ENCODE measurements at places on chromosomes 3 and 15.

GRCh38 chr3:43838009-43838758 is 147.4 kb downstream of the ABHD5 start:
- no peak for DNase-seq

DNA sequence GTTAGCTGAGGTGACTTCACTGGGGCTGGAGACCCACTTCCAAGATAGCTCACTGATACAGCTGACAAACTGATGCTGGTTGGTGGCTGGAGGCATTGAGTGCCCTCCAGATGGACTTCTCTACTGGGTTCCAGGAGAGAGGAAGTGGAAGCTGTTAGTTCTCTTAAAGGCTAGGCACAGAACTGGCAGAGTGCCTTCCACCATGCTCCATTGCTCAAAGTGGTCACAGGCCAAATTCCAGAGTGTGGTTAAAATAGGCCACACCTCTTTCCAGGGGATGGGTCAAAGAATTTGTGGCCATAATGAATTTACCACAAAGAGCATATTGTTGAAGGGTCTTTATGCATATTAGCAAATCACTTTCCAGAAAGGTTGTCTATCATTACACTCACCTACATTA is 74.2 kb downstream of the NMD3 start:
- no peak for DNase-seq

DNA sequence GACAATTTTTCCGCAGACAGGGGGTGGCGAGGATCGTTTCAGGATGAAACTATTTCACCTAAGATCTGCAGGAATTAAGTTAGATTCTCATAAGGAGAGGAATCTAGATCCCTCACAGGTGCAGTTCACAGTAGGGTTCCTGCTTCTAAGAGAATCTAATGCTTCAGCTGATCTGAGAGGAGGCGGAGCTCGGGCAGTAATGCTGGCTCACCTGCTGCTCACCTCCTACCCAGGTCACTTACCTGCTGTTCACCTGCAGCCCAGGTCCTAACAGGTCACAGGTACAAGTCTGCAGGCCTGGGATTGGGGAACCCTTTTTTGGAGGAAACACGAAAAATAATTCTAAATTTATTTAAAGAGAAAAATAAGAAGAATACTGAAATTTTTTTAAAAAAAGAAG is 406.8 kb downstream of the MCTP2 start:
- DNase-seq: no peak

DNA sequence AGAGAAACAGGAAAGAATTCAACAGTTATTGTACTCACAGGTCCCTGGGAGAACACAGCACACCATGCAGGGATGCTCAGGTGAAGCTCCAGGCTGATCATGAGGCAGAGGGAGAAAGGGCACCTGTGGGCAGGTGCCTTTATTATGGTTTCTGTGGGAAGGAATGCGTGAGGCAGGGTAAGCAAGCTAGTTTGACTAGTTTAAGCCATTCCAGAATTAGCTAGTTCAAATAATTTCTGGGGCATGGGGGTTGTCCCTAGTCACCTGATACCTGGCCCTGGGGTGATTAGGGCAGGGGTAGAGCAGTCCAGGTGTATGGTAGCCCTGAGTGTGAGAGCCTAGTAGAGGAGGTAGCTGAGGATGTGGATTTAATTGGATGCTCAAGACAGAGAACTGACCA is 47.9 kb upstream of the DCLK3 start:
- no peak for DNase-seq

GRCh38 chr15:91257746-91258414 is 157.8 kb downstream of the SV2B start:
- no peak for DNase-seq

- no peak for DNase-seq
Measured at GRCh38 chr15:39593071-39593655, 12.3 kb downstream of the THBS1 start.

DNA sequence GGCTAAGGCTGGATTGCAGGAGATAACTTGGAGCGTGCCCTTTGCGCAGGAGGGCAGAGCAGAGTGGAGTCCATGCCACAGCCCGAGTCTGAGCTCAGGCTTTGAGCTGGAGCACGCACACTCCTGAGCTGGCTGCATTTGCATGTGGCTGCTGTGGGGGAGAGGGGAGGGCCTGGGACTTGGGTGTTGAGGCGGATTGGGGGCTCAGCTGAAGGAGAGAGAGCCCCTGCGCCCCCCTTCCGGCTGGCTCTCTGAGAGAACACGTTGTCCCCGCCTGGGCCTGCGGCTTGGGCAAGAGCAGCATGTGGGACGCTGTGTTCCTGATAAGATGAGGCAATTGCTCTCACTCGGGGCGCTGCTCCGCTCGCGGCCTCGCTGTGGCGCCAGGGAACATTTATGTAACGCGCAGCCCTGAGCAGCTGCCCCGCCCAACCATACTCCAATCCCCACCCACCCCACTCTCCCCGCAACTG is 39.1 kb downstream of the KLF13 start:
- peak; percentile 70 for DNase-seq

- no peak for DNase-seq
Measured at GRCh38 chr3:55725681-55726500, 238.8 kb upstream of the WNT5A start.

GRCh38 chr3:45565342-45565741 is 29.2 kb upstream of the LIMD1 start:
- no peak for DNase-seq

DNA sequence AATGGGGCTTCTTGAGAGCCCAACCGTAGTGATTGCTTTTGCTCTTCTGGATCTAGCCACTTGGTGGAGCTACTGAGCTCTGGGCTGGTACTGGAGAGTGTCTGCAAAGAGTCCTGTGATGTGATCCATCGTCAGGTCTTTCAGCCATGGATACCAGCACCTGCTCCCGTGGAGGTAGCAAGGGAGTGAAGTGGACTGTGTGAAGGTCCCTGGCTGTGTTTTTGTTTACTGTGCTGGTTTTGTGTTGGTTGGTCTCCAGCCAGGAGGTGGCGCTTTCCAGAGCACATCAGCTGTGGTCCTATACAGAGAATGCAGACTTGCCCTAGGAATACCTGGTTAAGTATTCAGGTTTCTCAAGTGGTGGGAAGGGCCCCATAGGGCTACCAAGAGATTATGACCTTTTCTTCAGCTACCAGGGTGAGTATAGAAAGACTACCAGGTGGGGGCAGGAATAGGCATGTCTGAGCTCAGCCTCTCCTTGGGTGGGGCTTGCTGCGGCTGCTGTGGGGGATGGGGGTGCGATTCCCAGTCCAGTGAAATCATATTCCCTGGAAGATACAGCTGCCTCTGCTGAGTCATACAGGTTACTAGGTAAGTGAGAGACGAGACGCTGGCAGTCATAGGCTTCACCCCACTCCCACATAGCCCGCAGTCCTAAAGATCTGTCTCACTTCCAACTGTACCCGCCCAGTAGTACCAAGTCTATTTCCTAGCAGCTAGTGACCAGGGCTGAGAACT is 733.7 kb downstream of the ZNF385D start:
- no peak for DNase-seq

- DNase-seq: no peak
Measured at GRCh38 chr3:16012086-16012485, 162.4 kb upstream of the GALNT15 start.

DNA sequence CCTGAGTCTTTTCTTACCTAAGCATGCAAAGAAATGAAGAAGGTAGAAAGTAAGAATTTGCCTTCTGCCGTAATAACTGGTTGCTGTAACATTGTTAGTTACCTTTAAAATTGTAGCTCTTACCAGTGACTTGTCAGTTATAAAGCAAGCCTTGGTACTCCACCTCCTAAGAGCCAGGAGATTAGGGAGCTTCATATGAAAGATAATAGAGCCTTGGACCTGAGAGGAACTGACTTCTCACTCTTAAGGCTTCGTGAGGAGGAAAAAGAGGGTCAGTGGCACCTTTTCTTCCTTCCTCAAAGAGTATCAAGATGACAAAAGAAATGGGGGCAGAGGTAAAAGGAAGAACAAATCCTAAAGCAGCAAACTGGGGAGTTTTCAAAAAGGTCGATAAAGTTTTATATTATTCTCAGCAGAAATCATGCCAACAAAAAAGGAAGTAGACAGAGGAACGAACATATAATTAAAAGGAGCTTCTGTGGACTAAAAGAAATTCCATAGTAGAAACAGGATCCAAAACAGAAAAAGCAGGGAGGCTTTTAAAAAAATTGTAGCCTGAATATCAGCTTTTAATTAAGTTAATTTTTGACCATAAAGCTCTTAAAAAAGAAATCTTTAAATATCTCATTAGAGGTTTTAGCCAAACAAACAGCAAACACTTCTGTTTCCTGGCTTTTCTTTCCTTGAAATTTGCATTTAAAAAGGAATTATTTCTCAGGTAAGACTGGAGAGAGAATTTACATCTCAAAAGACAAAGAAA is 847.1 kb upstream of the ALCAM start:
- no peak for DNase-seq

DNA sequence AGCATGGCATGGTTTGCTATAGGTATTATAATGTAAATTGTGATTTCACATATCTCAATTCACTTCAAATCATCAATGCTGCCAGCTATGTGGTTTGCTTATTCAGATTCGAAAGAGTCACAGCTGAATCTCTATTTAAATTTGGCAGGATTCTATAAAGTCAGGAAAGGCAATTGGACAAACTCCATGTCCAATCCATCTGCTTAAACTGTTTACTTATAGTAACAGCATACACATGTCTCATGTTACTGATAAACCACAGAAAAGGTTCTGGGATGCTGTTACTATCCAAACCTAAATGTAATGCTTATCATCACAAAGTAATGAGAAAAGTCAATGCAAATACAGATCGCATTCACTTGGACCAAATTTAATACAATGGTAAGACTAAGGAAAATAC is 229.7 kb downstream of the ISL2 start:
- DNase-seq: no peak

DNA sequence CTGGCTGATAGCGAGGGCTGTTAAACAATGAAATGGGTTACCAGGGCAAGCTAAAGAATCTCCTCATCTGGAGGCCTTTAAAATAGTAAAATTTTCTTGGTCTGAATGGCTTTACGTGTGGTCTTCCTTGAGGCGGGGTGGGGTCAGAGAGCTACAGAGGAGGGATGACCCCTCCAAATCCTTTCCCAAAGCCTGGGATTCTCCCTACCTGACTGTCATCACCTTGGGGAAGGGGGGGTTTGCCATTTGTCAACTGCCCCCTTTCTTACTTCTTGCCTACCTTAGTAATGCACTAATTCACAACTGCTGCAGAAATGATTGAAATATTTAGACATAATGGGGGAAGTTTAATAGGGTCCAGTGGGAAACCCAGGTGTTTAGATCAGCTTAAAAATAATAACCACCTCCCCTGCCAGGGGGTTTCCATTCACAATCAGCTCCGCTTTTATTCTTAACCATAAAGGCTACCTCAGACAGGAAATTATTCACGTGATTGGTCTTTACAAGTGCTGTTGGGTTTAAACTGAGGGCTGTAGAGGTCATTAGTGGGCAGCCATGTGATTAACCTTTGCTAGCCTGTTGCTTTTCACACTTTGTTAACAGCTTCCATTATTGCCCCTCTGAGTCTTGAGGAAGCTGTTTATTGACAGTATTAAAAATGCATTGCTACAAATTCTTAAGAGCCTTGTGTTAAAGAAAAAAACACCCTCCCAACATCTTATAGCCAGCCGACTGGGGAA is 276.5 kb upstream of the ATP11B start:
- DNase-seq: no peak

- DNase-seq: no peak
Measured at GRCh38 chr3:188948997-188949389, 222.8 kb upstream of the TPRG1 start.

- DNase-seq: no peak
Measured at GRCh38 chr3:64530434-64531049, 157.3 kb downstream of the ADAMTS9 start.

DNA sequence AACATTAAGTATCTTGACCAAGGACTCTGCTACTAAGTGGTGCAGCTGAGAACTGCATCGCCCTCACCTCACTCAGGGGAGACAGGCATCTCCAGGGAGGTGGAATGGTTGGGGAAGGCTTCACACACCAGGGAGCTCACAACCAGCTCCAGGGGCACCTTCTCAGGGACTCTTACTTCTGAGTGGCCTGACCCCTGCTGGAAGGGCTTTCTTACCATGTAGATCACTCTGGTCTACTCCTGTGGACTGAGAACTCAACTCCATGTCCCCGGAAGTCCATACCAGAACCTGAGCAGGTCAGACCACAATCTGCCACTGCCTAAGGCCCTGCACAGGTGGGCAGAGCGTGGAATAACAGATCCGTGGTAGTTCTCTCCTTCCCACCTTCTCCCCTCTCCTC is 140.5 kb downstream of the TLE3 start:
- DNase-seq: no peak

DNA sequence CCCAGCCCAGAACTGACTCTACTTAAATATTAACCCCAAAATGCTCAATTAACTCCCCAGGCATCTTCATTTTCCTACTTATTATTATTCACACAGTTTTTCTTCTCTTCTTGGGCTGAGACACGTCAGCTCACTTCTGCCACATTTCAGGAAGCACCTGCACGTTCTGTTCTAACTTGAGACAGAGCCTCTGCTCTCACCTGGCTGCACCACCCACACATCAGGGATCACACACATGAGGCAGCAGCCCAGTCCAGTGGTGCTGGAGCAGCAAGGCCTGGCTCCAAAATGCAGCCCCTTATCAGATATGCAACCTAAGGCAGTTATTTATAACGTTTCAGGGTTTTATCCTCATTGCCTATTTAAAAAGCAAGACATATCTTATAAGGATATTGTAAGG is 127.5 kb downstream of the OSBPL10 start:
- no peak for DNase-seq

DNA sequence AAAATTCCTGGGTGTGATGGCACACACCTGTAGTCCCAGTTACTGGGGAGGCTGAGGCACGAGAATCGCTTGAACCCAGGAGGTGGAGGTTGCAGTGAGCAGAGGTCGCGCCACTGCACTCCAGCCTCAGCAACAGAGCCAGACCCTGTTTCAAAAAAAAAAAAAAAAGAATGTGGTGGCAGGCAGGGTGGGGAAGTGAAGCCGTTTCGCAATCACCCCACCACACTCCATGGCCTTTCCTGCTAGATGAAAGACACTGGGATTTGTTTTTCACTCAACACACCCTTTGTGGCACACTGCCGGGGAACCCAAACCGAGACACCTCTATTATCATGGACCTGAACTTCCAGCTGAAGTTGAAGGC is 172.4 kb upstream of the IQSEC1 start:
- no peak for DNase-seq

DNA sequence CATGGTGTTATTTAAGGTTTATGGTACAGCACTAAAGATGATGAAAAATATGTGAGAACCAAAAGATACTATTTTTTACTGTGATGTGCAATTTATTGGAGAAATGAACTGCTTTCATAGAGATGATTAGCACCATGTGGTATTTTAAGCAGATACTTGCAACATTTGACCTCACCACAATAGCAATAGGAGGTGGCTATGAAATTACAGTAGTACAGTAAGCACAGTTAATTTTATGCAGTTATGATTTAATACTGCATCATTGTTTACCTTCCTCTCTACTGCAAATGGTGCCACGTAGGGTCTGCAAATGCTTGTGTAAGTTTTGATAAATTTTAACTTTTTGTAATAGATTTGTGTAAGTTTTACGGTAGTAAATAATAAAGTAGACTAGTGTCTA is 14.0 kb downstream of the PYGO1 start:
- DNase-seq: no peak

- DNase-seq: no peak
Measured at GRCh38 chr3:102144063-102144462, 290.8 kb upstream of the ZPLD1 start.

All from urinary bladder (tissue), 4 donors.